ENCODE measurements at places on chromosomes 7 and 10.

GRCh38 chr7:66356277-66356721 is 151.2 kb downstream of the TPST1 start:
- H3K27ac ChIP-seq, result peak overlapping the region; percentile 82
- no peaks in the 10 kb centered on the region for H3K27me3 ChIP-seq
- DNase-seq, result peak; percentile 68
- peaks cover 26% of the 10 kb centered on the region for H3K4me1 ChIP-seq

GRCh38 chr7:779480-779879 is 52.4 kb upstream of the PRKAR1B start:
- peaks cover 14% of the 10 kb centered on the region for H3K36me3 ChIP-seq
- no peak overlapping the region for H3K27ac ChIP-seq
- no peak overlapping the region for H3K4me3 ChIP-seq
- no peaks in the 10 kb centered on the region for H3K27me3 ChIP-seq
- peaks cover 31% of the 10 kb centered on the region for H3K4me1 ChIP-seq
- DNase-seq, result no peak

DNA sequence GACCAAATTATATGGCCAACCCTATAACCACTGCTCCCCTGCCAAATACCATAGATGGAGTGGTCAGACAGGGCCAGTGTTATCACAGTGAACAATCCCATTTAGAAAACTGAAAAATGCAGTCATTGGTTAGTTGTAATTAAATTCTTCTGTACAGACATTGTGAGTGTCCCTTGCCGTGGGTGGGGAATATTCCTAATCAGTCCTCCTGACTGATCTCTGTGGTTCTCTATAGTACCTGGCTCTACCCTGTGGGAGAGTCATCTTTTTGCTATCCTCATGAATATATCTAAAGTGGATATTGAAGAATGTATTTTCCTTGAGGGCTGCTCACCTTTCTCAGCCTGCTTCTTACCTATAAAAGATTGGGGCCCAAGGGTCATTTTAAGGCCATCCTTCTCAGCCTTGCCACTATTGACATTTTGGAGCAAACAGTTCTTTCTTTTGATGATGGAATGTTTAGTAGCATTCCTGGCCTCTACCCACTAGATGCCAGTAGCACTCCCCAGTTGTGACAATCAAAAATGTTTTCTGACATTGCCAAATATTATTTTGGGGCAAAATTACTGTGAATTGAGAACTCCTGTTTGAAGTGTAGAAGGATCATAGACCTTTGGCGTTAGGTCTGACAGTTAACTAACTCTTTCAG is 110.2 kb downstream of the MAPK8 start:
- no peak overlapping the region for H3K4me3 ChIP-seq
- H3K4me1 ChIP-seq, result no peaks in the 10 kb centered on the region
- H3K27me3 ChIP-seq, result no peaks in the 10 kb centered on the region

- H3K4me3 ChIP-seq, result no peak overlapping the region
- H3K4me1 ChIP-seq, result no peaks in the 10 kb centered on the region
- no peak for DNase-seq
- H3K36me3 ChIP-seq, result no peaks in the 10 kb centered on the region
- no peaks in the 10 kb centered on the region for H3K27me3 ChIP-seq
These were observed 644.7 kb upstream of the NRP1 start for GRCh38 chr10:33979195-33979594.

DNA sequence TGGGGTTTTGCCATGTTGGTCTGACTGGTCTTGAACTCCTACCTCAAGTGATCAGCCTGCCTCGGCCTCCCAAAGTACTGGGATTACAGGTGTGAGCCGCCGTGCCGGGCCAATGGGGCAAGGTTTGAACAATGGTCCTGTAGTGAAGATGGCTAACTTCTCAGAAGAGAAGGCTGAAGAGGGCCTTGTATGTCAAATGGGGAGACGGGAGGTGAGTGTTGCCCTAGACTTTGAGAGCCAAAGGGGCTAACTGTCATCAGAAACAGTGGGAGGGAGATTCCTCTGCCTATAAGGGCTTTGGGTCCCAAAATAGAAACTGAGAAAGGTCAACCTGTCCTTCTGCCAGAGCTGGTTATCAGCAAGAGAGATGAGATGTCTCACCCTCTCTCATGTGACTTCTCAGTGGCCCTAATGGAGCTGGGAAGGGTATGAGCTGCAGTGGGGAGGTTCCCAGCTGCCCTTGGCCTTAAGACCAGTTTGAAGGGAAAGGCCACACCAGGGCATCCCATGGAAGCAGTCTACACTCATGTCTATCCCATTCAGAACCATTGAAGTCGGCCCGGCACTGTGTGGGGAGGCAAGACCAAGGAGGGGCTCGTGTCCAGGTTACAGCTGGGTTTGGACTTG is 1.3 kb upstream of the SAMD8 start:
- H3K27me3 ChIP-seq, result no peaks in the 10 kb centered on the region
- H3K36me3 ChIP-seq, result no peaks in the 10 kb centered on the region
- H3K4me1 ChIP-seq, result peaks cover 6% of the 10 kb centered on the region
- H3K27ac ChIP-seq, result no peak overlapping the region

DNA sequence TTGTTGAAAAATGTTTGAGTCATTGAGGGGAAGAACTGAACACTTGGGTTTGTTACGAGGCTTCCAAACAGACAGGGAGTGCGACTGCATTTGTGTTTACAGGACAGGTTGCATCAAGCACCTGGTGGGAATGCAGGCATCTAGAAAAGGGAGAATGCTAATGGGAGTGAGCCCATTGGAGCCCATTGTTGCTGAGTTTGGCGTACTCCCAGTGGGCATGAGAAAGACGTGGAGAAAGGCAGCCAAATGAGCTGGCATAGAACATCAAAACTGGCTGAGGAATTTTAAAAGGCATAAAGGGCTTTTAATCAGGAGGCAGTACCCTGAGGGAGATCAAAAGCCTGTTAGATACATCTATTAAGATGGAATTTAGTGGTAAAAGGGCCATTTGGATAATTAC is 171.6 kb upstream of the NPSR1 start:
- no peaks in the 10 kb centered on the region for H3K36me3 ChIP-seq
- H3K4me3 ChIP-seq, result no peak overlapping the region
- H3K27me3 ChIP-seq, result no peaks in the 10 kb centered on the region
- H3K4me1 ChIP-seq, result no peaks in the 10 kb centered on the region
- H3K27ac ChIP-seq, result no peak overlapping the region
